ENCODE measurements at places on chromosomes 11 and 22.

DNA sequence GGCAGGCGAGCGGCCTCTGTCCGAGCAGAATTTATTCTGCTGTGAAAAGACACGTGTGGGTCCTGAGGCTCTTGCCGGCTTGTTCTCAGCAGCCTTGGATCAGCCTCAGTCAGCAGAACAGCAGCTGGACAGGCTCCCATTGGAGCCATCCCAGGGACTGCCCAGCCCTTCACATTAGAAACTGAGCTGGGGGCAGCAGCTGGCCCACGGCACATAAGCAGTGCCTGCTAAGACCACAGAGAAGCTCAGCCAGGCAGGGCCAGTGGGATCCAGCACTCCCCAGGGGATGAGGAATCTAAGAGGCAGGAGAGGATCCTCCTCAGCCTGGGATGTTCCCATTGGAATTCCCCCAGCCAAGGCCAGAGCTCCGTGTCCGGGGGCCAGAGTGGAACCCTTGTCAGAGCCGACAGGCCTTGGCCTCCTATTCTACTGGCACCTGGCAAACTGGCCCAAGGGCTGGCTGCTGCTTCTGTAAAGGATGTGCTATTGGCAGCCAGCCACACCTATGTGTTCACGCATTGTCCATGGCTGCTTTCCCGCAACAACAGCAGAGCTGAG, 18.2 kb downstream of the RTN4R start:
- DNase-seq = no peak

DNA sequence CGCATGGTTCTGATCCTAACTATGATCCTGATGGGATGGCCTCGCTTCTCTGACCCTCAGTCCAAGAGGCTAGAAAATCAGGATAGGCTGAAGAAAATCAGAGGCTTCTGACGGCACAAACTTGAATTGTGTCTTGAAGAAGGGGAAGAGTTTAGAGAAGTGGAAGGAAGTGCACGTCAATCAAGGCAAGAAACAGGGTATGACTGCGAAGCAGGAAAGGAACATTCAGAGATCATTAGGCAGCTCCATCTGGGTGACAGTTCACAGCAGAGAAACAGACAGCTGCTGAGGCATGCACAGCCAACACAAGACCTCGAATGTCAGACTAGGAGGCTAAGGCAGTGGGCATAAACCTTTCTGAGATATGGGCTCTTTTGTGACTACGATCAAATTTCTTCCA, 29.3 kb downstream of the CLPB start:
- no peak for DNase-seq

DNA sequence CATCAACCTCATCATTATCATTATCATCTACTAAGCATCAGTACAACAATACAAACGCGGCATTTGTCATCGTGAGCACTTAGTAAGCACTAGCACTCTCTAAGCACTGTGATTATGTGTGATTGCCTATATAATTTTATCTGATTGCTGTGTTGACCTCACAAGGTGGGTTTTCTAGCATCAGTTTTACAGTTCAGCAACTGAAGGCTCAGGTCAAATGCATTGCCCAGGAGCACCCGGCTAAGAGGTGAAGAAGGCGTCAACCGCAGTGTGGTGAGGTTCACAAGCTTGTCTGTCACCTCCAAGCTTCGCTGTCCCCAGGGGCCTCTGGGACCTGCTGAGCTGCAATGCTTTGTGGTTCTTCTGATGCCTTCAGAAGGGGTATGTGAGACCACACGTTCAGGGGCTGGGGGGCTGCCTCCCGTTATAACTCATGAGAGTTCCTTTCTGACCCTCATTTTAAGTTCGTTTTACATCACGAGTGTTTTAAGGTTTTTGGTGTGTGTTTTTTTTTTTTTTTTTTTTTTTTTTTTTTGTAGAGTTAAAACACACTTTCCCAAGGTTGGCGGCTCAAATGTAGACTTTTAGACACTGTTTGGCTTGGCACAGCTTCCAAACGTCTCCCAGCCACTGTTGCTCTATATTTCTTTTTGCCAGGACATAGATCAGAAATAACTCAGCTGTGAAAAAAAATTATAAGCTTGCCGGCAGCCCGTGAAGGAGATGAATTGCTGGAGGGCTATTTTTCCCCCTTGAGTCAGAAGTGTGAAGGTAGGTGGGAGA, 33.8 kb upstream of the SCUBE1 start:
- no peak for DNase-seq

DNA sequence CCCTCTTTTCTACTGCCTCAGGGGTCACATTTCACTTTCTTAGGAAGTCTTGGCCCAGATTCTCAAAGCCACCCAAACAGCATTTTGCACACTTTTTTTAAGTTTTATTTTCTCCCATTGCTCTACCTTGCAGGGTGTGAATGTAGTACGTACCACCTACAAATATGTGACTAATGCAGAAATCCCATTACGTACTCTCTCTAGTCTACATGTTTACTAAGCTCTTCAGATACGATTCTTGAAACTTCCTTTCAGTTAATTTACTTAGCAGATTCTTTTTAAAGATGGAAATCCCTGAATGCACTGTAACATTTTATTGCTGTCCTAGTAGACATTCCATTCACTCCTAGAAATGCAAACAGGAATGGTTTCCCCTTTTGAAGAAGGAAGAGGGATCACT, 61.3 kb downstream of the LRRC4C start:
- DNase-seq = no peak

- no peak for DNase-seq
Observed at GRCh38 chr11:57251491-57252104, 14.5 kb upstream of the APLNR start.

DNA sequence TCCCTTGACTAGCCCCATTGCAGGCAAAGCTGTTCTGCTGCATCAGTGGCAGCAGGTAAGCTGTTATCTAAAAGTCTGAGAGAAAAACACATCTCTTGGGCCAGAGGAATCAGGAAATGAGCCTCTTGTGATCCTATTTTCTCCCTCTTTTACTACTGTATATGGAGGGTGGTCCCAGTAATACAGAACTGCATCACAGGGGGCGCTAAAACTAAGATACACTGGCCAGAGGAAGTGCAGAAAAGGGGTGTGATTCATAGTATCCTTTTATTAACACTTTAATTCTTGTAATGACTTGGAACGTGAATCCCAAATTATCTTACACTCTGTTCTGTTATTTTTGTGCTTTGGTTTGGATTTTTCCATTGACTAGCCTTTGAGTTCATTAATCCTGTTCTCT, 8.8 kb upstream of the MED17 start:
- no peak for DNase-seq

DNA sequence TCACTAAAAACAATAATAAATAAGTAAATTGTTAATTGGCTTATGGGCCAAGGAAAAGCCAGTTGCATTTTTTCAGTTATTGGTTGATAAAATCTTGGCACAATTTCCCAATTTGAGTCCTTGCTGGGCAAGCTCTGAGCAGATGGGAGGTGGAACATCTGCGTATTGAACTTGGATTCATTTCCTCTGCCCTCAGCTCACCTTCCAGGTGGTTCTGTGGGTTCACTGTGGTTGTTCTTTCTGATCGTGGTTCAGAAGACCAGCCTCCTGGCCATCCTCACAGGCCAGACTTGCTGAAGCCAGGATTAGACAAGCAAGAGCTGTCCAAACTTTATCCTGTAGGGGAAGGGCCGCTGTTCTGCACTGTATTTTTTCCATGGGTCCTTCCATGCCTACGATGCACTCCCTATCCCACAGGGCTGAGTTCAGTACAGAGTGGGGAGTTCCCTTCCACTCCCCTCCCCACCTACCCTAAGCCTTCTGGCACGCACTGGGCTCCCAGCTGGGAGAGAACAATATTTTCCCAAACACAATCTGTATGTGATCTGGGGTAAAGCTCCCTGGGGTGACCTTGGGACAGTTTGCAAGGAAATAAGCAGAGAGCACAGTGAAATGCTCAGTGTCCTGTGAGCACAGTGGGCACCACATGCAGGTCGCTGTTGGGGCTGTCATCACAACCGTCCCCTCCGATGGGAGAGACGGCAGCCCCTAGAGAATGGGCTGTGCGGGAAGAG, 43.5 kb upstream of the TP53I11 start:
- no peak for DNase-seq

GRCh38 chr11:95143106-95143681, 53.5 kb downstream of the ENDOD1 start:
- no peak for DNase-seq

DNA sequence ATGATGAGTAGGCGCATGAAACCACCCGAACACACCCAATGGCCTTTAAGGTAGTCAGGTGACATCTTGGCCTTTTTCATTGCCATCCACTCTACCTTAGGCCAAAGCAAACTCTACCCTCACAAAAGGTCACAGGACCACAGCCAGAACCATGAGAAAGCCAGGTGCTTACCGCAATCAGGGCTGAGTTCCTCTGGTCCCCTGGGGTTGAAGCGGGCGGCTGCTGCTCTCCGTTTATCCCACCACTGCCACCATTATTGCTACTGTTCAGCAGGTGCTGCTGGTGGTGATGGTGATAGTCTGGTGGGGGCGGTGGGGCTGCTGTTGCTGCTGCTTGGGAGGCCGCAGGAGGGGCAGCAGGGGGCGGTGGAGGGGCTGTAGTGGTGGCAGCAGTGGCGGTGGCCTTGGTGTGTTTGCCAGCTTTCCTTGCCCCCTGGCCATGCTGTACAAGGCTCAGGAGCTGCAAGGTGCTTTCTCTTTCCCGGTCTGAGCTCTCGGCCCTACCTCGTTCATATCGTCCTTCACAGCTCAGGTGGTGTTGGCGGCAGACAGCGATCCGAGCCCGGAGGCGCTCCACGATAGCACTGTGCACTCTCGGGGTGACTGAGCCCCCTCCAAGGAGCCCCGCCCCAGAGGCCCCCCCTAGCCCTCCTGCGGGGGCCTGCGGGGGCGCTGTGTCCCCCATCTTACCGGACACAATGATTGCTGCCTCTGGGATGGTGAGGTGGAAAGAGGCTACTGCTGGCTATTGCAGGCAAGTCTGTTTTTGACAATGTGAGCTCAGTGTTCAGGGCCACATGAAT, 1.6 kb downstream of the MAML2 start:
- no peak for DNase-seq

- no peak for DNase-seq
Observed at GRCh38 chr22:27667121-27667843, 134.3 kb downstream of the MN1 start.

DNA sequence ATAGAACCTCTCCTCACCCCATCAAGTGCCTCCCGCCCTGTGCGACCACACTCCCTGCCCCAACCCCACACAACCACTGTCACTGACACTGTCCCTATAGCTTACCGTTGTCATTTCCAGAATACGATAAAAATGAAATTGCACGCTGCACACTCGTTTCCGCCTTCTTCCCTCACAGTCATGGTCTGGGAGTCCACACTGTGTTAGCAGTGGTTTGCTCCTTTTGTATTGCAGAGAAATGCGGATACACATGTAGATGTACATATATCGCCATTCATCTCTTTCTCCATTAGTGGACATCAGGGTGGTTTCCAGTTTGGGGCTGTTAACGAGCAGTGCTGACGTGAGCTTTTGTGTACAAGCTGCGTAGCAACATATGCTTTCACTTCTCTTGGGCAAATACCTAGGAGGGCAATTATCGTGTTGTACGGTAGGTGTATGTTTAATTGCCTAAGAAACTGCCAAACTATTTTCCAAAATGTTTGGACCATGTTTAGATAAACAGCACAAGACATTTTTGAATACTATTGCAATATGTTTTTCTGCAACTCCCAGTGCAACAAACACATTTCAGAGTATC, 59.2 kb upstream of the CD5 start:
- DNase-seq = peak; percentile 13

GRCh38 chr11:79139900-79140299, 300.9 kb downstream of the TENM4 start:
- DNase-seq = no peak

DNA sequence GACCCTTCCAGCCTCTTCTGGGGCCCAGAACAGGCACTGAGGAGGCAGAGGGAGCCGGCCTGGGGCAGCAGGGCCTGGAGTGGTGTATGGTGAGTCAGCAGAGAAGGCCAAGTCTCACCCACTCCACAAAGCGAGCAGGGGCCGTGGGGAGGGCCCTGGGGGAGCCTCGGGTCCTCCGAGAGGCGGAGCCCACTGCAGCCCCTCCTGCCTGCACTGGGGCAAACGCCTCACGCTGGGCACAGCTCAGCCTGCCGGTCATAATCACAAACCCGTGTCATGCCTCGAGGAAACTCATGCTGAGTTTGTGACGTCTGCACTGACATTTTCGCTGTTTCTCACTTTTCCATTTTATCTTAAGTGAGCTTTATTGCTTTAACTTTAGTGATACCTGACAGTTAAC, 38.4 kb downstream of the TOLLIP start:
- DNase-seq = no peak

- DNase-seq = no peak
Observed at GRCh38 chr11:119438599-119438998, 15.6 kb upstream of the THY1 start.

DNA sequence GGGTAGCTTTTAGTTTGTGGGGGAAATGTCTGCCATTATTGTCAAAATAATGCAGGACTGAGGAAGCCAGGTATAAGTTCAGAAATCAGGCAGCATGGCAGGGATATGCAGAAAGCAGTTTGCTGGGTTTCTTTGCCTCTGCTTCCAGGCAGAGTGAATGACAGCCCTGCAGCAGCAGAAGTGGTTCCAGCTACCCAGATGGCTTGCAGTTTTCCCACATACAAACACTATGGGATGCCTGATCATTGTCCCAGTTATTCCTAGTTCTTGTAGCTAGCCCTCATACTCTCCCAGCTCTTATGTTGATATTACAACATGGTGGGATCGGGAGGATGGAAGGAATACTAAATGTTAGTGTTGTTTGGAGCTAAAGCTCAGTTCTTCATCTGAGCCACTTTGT, 2.8 kb upstream of the DIXDC1 start:
- DNase-seq = no peak

- DNase-seq = no peak
Observed at GRCh38 chr11:70024036-70024772, 53.9 kb upstream of the ANO1 start.

DNA sequence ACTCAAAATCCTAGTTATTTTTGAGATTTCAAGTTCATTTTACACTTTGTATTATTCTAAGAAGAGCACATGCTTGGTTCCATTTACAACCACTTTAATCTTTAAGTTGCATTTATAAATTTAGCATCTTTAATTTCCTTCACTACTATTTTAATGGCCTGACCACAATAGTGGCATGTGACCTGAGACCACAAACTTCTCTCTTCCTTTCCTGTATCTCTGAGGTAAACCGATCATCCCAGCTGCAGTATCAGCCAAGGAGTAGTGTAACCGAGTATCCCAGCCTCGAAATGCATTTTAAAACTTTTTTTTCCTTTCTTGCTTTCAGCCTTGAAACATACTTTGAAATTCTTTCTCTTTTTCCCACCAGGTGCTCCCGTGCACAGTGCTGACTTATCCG, 28.7 kb upstream of the CBX6 start:
- no peak for DNase-seq

GRCh38 chr11:104529906-104530305, 366.0 kb upstream of the PDGFD start:
- DNase-seq = no peak
